Kidney (tissue), 22 donors: ENCODE measurements at places on chromosomes 2 and 18.

DNA sequence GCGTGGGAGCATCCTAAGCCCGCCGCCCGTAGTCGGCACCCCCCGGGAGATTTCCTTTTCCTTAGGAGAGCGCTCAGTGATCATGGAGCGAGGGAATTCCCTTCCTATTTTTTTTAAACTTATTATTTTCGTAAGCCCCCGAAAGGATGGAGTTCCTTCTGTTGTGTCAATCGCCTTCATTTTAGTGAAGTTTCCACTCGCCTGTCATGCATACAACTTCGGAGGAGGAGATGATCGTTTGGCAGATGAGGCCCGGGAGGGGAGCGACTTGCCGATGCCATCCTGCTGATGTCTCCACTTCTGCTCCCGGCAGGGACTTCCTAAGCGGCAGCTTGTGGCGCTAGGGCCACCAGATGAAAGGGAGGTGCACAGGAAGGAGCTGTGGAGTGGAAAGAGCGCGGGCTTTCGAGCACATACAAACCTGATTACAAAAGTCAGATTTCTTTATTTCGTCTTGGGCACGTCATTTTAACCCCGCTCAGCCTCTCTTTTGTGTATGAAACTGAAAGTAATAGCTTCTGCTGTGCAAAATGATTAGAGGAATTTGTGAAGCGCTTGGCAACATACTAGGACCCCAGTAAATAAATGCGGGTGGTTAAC lies at the start of gene ADGRF3:
Gene ADGRF3, minus strand, starts transcription at position 336 of the 600 bp plus-strand sequence. CDS start 555 bp downstream, outside the sequence.
- peak; percentile 82 for DNase-seq

GRCh38 chr2:102141011-102141943 lies 1.3 kb upstream of the IL1R1 start:
- peak; percentile 85 for DNase-seq

GRCh38 chr18:39842366-39842914 lies 2112.6 kb upstream of the PIK3C3 start:
- peak; percentile 32 for DNase-seq

DNA sequence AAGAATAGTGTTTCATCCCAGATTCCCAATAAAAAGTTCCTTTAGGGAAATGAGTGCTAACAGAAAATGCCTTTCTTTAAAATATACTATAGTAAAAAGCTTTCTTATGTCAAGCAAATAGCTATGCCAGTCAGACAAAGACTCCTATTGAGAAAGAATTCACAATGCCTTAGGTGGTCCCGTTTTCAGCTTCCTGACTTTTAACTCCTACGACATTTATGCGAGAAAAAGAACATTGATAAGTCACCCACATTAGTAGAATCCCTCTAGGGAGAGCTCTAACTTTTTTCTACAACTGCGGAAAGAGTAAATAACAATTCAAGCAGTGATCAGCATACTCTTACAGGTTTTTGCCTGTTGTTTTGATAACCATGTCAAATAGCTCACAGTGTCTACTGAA lies 750.8 kb upstream of the ACVR2A start:
- DNase-seq, result no peak
